ENCODE measurements at places on chromosomes 4 and X. TPM values are rescaled to one million over a fixed set of nuclear protein-coding genes. Genes with fewer than 3 reads are reported as not detected.

DNA sequence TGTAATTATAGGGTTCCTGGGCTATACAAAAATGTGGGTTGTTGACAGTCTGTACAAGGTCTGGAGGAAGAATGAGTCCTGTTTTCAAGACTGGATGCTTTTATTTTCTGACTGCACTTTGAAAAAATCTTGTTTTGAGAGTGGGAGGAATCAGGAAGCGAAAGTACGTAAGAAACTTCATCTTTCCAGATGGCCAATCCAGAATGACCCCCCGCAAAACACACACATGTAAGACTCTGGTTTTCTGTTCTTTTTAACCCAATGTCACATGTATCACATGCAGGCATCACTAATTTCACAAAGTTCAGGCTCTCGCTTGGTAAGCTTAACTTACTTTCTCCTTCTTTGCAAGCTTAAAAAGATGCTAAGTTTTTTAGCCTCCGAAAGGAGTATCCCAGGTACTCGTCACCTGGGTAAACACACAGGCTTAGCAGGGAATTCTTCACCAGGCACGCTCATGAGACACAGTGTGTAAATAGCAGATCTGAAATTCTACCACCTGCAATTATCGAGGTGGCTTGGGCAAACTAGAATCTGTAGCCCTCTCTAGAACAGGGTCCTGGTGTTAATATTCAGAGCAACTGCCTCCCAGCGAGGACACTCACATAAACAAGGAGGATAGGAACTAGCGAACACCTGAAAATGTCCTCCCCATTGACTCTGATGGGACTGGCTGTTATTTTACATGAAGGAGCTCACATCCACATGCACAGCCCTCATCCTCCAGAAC lies 90.7 kb downstream of the NSUN7 start:
- no peak for DNase-seq
- H3K27ac ChIP-seq = no peak overlapping the region
- H3K4me1 ChIP-seq = peaks cover 25% of the 10 kb centered on the region

DNA sequence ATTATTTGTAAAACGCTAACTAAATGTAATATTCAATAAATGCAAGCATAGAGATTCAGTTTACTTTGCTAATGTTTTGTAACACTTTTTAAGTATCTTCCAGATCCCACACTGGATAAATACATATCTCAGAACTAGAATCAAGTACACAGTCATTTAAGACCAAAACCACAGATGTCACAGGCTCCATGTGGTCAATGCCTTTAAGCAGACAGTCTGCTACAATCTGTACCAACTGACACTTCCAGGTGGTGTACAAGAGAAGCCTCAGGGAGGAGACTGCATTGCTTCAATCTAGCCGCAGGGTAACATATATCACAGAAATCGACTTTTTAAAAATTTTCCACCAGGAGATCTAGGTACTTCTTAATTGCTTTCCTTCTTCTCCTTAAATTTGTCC lies 229.6 kb upstream of the DIAPH2 start:
- H3K36me3 ChIP-seq = no peaks in the 10 kb centered on the region
- no peaks in the 10 kb centered on the region for H3K4me1 ChIP-seq
- no peak overlapping the region for H3K4me3 ChIP-seq
- no peak for DNase-seq
- no peaks in the 10 kb centered on the region for H3K27me3 ChIP-seq

DNA sequence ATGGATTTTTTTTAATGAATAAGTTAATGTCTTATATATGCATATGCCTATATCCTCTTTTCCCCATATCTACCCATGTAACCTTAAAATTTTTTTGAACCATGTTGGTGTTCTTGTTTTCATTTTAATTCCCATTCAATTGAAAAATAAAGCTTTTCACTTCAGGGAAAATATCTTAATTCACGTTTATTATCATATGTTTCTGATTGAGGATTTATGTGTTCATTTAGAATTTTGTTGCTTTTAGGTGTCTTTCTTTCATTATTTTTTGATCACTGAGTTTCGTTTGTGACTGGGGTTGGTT lies 29.1 kb downstream of the HADH start:
- H3K4me1 ChIP-seq = no peaks in the 10 kb centered on the region
- peaks cover 50% of the 10 kb centered on the region for H3K36me3 ChIP-seq
- no peak for DNase-seq
- H3K27ac ChIP-seq = no peak overlapping the region

GRCh38 chr4:183229397-183229796 lies 90.7 kb downstream of the CLDN22 start:
- H3K4me3 ChIP-seq = no peak overlapping the region
- DNase-seq = no peak
- H3K27me3 ChIP-seq = no peaks in the 10 kb centered on the region
- no peaks in the 10 kb centered on the region for H3K4me1 ChIP-seq
- H3K27ac ChIP-seq = no peak overlapping the region
- H3K36me3 ChIP-seq = no peaks in the 10 kb centered on the region

DNA sequence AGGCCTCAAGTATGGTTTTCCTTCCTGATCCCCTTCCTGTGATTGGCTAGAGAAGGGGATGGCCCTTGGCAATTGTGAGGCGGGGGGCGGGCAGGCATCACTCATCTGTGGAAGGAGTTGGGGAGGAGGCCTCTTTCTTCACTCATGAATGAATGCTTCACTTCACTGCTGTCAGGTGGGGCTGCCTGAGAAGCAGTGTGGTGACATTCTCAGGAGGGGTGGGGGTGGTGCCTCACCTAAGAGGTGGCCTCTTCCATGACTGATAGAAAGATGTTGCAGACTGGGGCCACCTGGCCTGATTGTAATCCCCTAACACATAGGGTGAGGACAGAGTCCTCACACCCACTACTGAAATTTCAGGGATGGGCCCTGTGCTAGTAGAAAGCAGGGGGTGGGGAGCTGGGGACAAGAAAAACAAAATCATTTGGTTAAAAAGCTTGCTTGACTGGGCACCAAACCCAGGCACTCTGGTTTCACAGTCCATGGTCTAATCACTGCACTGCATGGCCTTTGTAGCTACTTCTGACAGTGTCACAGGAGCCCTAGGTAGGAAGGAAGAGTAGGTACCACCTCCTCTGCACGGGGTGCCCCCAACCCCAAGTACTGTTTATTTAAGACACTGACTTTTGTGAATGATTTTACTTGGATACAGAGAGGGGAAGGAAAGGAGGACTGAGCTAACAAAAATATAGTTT lies 5.6 kb upstream of the HOPX start:
- no peak overlapping the region for H3K4me3 ChIP-seq
- no peaks in the 10 kb centered on the region for H3K4me1 ChIP-seq
- no peaks in the 10 kb centered on the region for H3K27me3 ChIP-seq
- H3K36me3 ChIP-seq = no peaks in the 10 kb centered on the region
- no peak for DNase-seq

- H3K36me3 ChIP-seq = no peaks in the 10 kb centered on the region
- DNase-seq = no peak
- no peaks in the 10 kb centered on the region for H3K27me3 ChIP-seq
- H3K27ac ChIP-seq = no peak overlapping the region
- H3K4me1 ChIP-seq = no peaks in the 10 kb centered on the region
Measured at GRCh38 chr4:100838286-100838685, 320.5 kb upstream of the EMCN start.

DNA sequence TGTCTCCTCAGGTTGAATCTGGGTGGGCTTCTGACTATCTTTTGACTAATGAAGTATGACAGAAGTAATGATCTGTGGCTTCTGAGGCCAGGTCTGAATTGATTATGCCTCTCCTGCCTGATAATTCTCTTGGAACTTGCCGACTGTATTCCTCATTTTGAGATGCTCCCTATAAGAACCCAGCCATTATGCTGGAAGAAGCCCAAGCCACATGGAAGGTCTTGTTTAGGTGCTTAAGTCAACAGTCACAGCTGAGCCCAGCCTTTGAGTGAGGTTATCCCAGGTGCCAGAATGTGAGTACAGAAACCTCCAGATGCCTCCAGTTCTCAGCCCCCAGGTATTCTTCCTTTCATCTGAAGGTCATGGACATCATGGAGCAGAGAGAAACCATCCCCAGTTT lies 456.6 kb downstream of the IL15 start:
- H3K36me3 ChIP-seq = no peaks in the 10 kb centered on the region
- no peak overlapping the region for H3K4me3 ChIP-seq
- H3K27ac ChIP-seq = peak overlapping the region; percentile 94

DNA sequence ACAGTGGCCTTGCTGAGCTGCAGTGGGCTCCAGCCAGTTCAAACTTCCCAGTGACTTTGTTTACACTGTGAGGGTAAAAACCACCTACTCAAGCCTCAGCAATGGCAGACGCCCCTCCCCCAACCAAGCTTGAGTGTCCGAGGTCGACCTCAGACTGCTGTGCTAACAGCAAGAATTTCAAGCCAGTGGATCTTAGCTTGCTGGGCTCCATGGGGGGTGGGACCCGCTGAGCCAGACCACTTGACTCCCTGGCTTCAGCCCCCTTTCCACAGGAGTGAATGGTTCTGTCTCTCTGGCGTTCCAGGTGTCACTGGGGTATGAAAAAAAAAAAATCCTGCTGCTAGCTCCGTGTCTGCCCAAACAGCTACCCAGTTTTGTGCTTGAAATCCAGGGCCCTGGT lies 168.9 kb upstream of the INTU start:
- no peak for DNase-seq
- H3K4me3 ChIP-seq = no peak overlapping the region
- no peaks in the 10 kb centered on the region for H3K36me3 ChIP-seq
- H3K4me1 ChIP-seq = no peaks in the 10 kb centered on the region
- H3K27ac ChIP-seq = no peak overlapping the region

DNA sequence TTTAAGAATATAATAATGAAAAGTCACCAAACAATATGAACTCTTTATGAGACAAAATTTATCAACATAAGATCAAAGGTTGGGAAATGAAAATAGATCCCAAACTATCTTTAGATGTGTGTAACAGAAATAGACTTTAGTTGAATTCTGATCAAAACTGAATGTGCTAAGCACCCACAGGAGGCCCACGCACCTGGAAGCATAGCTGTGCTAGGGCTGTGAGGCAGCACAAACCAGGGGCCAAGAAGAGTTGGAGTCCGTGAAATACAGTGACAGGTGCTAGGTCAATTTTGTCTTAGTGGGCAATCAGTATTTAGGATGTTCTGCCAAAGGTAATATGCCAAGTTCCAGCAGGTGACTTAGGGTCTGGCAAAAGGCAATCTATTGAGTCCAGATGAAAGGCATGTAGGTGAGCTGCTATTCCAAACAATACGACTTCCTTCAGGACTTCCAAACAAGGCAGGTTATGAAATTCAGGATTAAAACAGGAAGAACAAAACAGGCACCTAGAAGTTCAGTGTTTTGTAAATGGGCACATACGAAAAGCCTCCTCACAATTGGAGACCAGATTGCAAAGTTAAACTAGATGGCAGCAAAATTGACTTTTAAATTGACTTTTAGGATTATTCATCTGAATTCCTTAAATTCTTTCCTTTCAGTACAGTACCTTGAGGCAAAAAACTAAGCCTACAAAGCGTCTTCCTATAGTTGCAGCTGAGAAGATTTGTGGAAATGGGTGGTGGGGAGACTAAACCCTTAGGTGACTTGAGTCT lies 4.7 kb upstream of the PCDH18 start:
- no peak for DNase-seq
- H3K4me1 ChIP-seq = no peaks in the 10 kb centered on the region
- H3K36me3 ChIP-seq = no peaks in the 10 kb centered on the region
- no peaks in the 10 kb centered on the region for H3K27me3 ChIP-seq
- H3K4me3 ChIP-seq = no peak overlapping the region

DNA sequence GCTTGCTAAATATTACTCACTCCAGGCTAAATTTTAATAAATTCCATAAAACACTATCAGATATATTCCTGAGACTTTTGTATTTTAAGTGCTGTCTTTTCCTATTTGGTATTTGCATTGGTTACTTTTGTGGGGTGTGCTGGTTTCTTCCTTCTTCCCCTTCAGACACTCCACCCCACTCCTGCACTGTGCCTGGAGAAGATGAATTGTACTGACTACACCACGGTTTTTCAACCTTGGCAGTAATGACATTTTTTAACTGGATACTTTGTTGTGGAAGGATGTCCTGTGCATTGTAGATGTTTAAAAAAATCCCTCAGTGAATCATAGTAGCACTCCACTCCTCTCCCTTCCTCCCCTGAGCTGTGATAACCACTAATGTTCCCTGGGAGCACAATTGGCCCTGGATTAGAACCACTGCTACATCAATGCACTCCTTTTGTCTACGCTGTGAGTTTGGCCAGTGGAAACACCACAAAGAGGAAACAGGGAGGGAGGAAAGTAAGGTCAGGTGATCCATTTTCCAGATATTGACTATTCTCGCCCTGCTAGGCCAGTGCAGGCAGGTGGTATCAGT lies 36.3 kb downstream of the SNCA start:
- no peaks in the 10 kb centered on the region for H3K27me3 ChIP-seq
- no peak overlapping the region for H3K27ac ChIP-seq
- no peaks in the 10 kb centered on the region for H3K36me3 ChIP-seq

DNA sequence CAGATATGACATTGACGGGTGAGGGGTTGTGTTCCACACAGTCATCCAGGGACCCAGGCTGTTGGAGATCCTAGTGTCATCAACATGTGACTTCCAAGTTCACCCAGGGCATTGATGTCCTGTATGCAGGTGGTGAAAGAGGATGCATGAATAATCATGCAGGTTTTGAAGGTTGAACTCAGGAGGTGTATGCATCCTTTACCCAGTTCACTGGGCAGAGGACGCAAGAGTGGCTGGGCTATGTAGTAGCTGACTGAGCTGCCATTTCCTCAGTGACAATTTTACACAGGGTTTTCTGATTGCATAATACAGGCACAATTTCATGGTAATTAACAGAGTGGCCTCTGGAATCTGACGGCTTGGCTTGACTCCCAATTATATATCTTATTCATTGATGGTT lies 323.0 kb downstream of the HS3ST1 start:
- no peak for DNase-seq
- no peak overlapping the region for H3K27ac ChIP-seq
- H3K27me3 ChIP-seq = no peaks in the 10 kb centered on the region
- no peak overlapping the region for H3K4me3 ChIP-seq

- H3K4me1 ChIP-seq = no peaks in the 10 kb centered on the region
- H3K27ac ChIP-seq = no peak overlapping the region
- H3K4me3 ChIP-seq = no peak overlapping the region
- DNase-seq = no peak
- peaks cover 46% of the 10 kb centered on the region for H3K36me3 ChIP-seq
- no peaks in the 10 kb centered on the region for H3K27me3 ChIP-seq
Measured at GRCh38 chr4:68324519-68325262, 25.2 kb downstream of the YTHDC1 start.

GRCh38 chr4:762211-763190 lies 56.9 kb downstream of the PCGF3 start:
- H3K4me3 ChIP-seq = no peak overlapping the region
- H3K36me3 ChIP-seq = peaks cover 66% of the 10 kb centered on the region
- H3K27ac ChIP-seq = no peak overlapping the region
- no peak for DNase-seq

- no peak overlapping the region for H3K4me3 ChIP-seq
- no peak for DNase-seq
- no peak overlapping the region for H3K27ac ChIP-seq
Measured at GRCh38 chrX:22399437-22400192, 126.9 kb downstream of the CBLL2 start.

Gene PDE6B
- total RNA-seq = not detected

Gene ZCCHC13
- total RNA-seq = not detected

Gene TREX2
- total RNA-seq = 0.21 TPM

Gene KIAA1210
- under 0.01 TPM for total RNA-seq

Gene MAPK10
- 9.3 TPM for total RNA-seq

Gene MMAA
- 3.9 TPM for total RNA-seq

Gene LNX1
- total RNA-seq = 4.0 TPM
